ENCODE measurements at places on chromosomes 12 and 14.

DNA sequence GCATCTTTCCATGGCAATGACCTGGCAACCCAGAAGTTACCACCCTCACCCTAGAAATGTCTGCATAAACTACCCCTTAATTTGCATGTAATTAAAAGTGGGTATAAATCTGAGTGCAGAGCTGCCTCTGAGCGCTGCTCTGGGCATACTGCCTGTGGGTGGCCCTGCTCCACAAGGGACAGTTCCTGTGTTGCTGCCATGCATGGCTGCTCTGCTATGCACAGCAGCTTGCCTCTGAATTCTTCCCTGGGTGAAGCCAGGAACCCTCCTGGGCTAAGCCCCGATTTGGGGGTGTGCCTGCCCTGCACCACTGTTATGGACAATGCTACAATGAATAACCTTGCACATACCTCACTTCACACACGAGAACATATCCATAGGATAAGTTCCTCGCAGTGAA lies 35.7 kb upstream of the GPR132 start:
- DNase-seq = no peak

- DNase-seq = no peak
Observed at GRCh38 chr14:61357123-61357522, 35.7 kb downstream of the PRKCH start.

DNA sequence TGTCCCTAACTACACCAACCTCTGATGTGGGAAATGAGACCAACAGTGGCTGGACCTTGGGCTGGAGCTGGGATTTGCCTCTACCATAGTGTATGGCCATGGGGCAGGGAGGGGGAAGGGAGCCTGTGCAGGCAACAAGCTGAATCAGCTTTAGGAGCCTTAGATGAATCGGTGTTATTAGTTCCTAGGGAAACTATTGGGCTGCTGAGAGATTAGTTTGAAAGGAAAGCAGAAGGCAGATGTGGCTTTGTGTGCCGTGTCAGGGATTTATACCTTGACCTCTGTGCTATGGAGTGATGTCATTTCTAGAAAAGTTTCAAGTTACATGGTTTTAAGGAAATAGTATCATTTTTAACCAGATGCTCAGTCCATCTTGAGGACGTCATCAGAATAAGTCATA lies 19.5 kb upstream of the GAS2L3 start:
- no peak for DNase-seq

- DNase-seq = no peak
Observed at GRCh38 chr12:27965966-27966365, 6.6 kb downstream of the PTHLH start.

- no peak for DNase-seq
Observed at GRCh38 chr12:2099595-2099994, 46.8 kb downstream of the CACNA1C start.

GRCh38 chr12:129657179-129657578 lies 246.6 kb downstream of the TMEM132D start:
- DNase-seq = no peak

- DNase-seq = no peak
Observed at GRCh38 chr14:90342327-90342726, 10.6 kb upstream of the NRDE2 start.

- no peak for DNase-seq
Observed at GRCh38 chr14:48725051-48725734, 861.0 kb downstream of the RPS29 start.

DNA sequence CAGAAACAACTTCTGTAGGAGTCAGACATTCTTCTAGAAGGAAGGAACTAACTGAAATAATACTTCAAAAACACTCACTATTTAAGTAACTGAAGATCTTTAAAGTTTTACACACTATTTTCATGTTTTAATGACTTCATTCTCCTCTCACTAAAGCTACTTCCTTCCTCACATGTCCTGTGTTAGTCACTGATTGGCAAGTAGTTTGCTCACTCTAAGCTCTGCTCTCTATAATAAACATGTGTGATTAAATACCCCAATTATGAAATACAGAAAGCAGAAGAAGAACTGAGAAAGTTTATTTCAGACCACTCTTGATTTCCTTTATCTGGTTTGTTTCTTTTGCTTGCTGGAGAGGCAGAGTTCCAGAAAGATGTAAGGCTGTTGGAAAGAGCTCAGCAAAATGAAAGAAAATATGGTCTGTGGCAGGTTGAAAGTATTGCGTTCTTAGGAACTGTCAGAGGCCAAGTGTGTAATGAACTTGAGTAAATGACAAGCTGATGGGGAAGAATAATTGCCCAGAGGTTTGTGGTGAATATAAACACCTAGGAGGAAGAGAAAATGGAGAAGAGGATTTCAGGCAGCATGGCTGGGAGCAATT lies 522.0 kb upstream of the SEL1L start:
- DNase-seq = no peak

DNA sequence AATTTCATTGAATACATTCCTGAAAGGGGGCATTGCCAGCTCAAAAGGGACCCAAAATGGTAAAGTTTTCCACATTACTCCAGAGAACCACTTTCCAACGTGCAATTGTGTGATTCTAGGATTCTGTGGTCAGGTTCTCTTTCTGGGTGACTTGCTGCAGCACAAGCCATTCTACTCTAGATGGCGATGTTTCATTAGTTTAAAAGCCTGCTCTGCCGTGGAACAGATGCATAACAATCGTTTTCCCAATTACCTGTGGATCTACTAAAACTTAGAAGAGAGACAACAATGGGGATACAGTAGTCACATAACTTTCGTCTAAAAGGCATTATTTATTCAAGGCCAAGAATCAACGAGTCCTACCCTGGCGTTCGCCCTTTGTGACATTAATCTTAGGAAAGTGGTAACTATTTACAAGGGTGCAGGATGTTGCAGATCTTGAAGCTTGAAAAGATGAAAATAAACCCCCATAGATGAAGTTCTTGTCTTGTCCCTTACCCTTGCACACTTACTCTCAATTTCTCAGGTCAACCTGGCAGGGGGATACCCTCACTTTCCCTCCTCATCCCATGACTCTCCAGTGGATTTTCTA lies 400.9 kb downstream of the SNAPC1 start:
- DNase-seq = no peak

- no peak for DNase-seq
Observed at GRCh38 chr14:65954942-65955341, 531.2 kb upstream of the CCDC196 start.

Measured in activated naive CD4-positive, alpha-beta T cell (primary cell).